ENCODE measurements at places on chromosomes 6 and 20.

- DNase-seq, result no peak
These were observed 110.9 kb downstream of the ADGRG6 start for GRCh38 chr6:142412658-142413057.

DNA sequence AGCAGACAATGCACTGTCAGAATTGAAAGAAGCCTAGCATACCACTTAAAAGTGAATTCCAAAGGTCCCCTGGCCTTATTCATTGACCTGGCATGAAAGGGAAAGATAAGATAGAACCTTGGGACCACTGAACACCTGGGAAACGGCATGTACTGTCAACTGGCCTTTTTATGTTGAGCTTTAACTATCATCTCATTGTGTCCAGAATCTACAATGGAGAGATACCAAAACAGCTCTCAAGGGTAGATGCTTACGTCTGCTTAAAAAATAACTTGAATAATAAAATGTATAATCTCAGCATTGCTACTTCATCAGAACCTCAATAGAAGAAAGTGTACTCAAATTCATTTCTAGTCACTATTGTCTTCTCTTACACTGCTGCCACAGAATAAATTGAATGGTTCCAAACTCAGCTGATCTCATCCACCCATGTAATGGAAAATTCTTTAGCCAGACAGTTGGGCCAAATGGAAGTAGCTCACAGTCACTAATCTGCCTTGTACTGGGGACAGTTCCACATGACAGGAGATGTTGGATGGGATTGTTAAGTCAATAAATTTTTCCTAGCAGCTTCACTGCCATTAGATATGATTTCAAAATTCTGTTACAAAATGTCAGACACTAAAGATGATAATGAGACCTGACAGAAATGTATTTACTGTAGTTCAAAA, 93.8 kb downstream of the MLIP start:
- DNase-seq, result no peak

- DNase-seq, result no peak
These were observed 59.7 kb upstream of the TMEM181 start for GRCh38 chr6:158500016-158500735.

GRCh38 chr20:3890398-3890751, 1.2 kb downstream of the PANK2 start:
- no peak for DNase-seq

DNA sequence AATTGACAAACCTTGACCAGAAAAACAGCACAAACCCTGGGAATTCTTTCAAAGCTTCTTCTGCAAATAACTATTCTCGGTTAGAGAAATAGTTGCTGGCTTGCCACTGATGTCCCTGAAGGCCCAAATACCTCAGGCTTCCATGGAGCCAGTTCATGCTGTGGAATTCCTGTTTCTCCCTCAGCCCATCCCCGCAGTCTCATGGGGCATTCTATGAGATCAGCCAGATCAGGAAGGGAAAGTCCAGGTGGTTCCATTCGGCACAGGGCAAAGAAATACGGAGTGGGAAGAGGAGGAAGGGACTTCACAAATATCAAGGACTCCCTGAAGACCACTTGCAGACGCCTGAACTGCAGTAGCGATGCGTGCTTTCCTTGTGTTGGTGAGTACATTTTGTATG, 63.3 kb downstream of the MYLK4 start:
- no peak for DNase-seq

DNA sequence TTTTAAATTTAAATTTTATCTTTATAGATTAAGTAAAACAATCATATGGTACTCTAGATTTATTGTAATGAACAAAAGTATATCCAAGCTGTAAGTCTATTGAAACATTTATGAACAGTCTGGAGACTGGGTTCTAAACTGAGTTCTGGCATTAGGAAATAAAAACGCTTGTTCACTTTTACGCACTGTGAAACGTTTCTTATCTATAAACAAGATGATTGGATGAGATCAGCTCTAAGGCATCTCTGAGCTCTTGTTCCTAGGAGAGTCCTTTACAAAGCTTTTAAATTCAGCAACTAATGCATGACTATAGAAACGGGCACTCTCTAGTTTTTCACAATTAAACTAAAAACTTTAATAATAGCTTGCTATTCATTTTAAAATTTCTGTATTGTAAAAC, 6.8 kb downstream of the HUS1B start:
- no peak for DNase-seq

GRCh38 chr6:157169226-157169625, 154.1 kb downstream of the TMEM242 start:
- DNase-seq, result no peak

DNA sequence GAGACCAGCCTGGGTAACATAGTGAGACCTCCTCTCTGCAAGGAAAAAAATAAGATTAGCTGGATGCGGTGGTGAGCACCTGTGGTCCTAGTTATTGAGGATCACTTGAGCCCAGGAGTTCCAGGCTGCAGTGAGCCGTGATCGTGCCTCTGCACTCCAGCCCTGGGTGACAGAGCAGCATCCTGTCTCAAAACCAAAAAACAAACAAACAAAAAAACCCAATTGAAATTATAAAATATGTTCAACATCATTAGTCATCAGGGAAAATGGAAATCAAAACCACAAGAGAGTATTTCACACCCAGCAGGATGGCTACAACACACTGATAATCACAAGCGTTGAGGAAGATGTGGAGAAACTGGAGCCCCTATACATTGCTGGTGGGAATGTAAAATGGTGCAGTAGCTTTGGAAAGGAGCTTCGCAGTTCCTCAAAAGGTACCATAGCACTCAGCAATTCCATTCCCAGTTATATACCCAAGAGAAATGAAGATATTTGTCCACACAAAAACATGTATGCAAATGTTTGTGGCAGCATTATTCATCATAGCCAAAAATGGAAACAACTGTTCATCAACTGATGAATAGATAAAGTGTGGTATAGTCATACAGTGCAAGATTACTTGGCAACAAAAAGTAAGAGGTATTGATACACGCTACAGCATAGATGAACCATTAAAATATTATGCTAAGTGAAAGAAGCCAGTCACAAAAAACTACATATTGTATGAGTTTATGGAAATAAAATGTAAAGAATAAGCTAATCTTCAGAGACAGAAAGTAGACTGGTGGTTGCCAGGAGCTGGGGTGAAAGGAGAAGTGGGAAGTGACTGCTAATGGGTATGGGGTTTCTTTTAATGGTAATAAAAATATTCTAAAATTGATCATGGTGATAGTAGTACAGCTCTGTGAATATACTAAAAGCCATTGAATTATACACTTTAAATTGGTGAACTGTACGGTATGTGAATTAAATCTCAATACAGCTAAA, 38.7 kb upstream of the RIPOR2 start:
- DNase-seq, result no peak

GRCh38 chr6:110741517-110741916, 73.8 kb downstream of the CDK19 start:
- no peak for DNase-seq

DNA sequence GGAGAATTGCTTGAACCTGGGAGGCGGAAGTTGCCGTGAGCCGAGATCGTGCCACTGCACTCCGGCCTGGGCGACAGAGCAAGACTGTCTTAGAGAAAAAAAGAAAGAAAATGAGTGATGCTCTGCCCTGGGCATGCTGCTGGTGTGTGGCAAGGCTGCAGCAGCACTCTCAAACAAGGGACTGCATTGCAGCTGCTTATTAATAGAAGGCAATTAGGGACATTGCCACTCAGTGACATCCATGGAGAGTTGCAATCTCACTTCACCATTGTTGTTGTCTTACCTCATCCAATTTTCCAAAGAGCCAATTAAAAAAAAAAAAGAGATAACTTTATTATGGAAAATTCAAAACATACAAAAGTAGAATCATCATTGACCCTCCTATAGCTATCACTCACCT, 131.1 kb downstream of the LRRC1 start:
- DNase-seq, result no peak

DNA sequence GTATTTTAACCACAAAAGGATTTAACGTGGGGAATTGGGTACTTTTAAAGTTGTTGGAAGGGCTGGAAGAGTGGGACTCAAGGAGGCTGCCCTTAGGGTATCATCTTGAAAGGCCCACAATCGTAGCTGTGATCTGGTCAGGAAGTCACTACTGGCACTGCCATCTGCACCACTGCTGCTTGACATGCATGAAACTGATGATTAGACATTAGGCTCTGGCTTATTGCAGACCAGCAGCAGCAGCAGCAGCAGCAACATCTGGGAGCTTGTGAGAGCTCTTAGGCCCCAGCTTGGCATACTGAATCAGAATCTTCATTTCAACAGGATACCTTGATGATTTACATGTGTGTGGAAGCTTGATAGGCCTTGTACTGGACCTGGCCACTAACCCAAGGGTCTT, 68.6 kb downstream of the PHF20 start:
- no peak for DNase-seq

DNA sequence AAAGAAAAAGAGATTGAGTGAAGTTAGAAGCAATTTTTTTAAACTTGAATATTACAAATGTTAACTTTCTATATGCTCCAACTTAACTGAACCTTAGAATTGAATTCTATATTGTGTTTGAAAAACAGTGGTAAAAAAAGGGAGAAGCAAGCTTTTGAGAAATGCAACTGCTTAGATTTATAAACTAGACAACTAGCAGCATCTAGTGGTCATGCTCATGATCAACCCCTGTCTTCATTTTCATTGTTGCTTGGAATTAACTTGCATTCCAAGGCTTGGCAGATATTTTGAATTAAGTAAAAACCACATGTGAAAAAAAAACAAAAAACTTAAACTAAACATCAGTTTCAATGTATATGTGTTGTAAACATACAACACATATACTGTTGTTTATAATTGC, 113.1 kb downstream of the C6orf58 start:
- DNase-seq, result peak; percentile 40

DNA sequence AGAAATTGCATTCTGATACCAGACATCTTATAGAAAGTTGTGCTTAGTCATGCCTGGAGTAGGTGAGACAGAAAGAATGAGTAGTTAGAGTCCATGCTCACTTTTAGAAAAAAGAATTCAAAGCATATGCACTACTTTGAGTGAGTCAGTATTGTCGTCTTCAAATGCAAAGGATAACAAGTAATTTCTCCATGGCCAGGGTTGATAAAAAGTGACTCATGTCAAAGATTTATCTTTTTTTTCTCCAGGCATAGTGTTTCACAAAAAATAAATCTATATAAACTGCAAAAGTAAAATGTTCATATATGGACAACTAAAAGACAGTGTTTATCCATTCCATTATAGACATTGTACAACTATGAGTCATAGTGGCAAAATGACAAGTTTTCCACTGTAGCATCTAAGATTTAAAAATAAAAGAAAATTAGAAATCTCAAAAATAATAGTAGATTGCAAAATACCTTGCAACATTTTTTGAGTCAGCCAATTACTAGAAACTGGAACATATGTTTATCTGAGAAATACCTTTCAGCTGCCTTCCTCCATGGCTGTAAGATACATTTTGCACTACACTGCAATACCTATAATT, 329.6 kb downstream of the GRIK2 start:
- DNase-seq, result no peak

GRCh38 chr20:49318091-49318429, 40.2 kb upstream of the ZNFX1 start:
- no peak for DNase-seq

DNA sequence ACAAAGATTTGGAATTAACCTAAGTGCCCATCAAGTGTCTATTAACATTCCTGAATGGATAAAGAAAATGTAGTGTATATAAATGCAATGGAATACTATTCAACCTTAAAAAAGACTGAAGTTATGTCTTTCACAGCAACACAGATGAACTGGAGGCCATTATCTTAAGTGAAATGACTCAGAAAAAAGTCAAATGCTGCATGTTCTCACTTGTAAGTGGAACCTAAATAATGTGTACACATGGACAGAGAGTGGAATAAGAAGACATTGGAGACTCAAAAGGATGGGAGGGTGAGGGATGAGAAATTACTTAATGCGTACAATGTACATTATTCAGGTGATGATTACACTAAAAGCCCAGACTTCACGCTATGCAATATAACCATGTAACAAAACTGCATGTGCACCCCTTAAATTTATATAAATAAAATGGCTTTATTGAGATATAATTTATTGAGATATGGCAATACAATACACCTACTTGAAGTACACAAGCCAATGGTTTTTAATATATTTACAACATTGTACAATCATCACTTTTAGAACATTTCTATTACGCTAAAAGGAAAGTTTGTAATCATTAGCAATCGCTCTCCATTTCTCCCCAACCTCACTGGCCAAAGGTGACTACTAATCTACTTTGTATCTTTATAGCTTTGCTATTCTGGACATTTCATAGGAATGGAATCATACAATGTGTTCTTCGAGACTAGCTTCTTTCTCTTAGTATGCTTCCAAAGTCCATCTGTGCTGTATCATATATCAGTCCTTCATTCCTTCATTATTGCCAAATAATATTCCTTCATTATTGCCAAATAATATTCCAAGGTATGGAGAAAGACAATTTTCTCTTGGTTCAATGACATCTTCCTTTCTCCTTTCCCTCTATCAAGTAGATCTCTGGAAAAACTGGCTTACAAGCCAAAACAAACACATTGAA, 5.8 kb downstream of the STX7 start:
- no peak for DNase-seq

- DNase-seq, result no peak
These were observed 15.5 kb downstream of the NOL4L start for GRCh38 chr20:32569380-32570305.

GRCh38 chr20:14383335-14383734, 45.9 kb upstream of the FLRT3 start:
- no peak for DNase-seq

GRCh38 chr20:24059174-24059573, 70.6 kb upstream of the GGTLC1 start:
- no peak for DNase-seq

GRCh38 chr20:58039274-58040092, 189.0 kb downstream of the ANKRD60 start:
- DNase-seq, result no peak

DNA sequence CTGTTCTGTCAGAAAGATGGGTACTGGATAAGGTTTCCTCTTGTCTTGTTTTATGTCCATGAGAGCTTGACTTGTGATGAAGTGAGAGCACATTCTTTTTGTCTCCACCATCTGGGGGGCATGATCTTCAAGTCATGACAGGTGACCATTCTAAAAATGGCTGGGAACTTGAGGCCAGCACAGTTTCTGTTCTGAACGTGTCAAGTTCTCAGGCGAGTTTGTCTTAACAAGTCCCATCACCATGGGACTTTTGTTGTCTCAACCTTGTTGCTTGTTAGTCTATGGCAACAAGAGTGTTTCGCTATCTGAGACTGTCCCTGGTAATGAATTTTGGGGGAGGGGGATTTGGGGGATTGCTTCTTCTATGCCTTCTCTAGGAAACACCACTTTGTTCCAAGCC, 25.6 kb upstream of the ENPP4 start:
- no peak for DNase-seq

DNA sequence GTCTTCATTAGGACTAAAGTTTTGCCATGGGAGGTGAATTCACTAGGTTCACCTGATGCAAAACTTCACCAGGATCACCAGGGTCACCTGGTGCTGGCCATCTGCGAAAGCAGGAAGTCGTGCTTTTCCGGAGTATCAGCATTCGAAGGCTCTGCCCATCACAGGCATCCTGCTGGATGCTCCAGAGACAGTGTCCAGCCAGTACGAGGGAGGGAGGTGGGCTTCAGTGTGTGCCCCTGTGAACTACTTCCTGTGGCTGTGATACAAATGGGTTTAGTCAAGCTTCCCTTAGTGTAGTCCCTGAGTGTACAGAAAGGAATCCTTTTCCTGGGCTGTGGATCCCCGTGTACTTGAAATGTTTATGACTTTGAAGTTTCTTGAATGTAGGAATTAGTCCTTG, 3.4 kb upstream of the RPS6KA2 start:
- DNase-seq, result no peak
